ENCODE measurements at places on chromosomes 16 and 17. TPM values are rescaled to one million over a fixed set of nuclear protein-coding genes. Genes with fewer than 3 reads are reported as not detected.

GNGT2 gene
- total RNA-seq: not detected

GPRC5C gene
- total RNA-seq: 6.4 TPM

DPEP2NB gene
- total RNA-seq: not detected

CCL5 gene
- total RNA-seq: 0.56 TPM

CLEC18A gene
- total RNA-seq: 0.27 TPM

ZFHX3 gene
- total RNA-seq: 0.11 TPM

PHF23 gene
- total RNA-seq: 33.7 TPM

KRTAP2-3 gene
- not detected for total RNA-seq

OTOP3 gene
- total RNA-seq: not detected

PRRT2 gene
- total RNA-seq: 1.2 TPM

NXPH3 gene
- 0.13 TPM for total RNA-seq

NHERF2 gene
- total RNA-seq: 44.1 TPM

CHST4 gene
- total RNA-seq: 0.07 TPM

PHKG2 gene
- 39.7 TPM for total RNA-seq

DNA sequence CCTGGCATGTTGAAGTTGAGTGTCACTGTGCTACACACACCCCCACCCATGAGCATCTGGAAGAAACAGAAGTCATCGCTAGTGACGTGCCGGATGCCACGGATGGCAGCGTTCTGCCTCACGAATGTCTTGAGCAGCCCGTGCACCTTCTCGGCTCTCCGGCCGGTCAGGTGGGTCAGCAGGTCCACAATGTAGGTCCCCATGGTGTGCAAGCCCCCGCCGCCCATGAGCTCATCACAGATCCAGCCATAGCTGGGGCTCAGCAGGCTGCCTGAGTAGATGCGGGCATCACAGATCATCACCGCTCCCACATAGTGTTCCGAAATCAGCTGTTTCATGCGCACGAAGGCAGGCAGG is 8.9 kb downstream of the C16orf86 start:
- H3K27me3 ChIP-seq: no peaks in the 10 kb centered on the region
- DNase-seq: no peak
- H3K4me1 ChIP-seq: peaks cover 5% of the 10 kb centered on the region
- no peak overlapping the region for H3K4me3 ChIP-seq
- H3K27ac ChIP-seq: no peak overlapping the region

DNA sequence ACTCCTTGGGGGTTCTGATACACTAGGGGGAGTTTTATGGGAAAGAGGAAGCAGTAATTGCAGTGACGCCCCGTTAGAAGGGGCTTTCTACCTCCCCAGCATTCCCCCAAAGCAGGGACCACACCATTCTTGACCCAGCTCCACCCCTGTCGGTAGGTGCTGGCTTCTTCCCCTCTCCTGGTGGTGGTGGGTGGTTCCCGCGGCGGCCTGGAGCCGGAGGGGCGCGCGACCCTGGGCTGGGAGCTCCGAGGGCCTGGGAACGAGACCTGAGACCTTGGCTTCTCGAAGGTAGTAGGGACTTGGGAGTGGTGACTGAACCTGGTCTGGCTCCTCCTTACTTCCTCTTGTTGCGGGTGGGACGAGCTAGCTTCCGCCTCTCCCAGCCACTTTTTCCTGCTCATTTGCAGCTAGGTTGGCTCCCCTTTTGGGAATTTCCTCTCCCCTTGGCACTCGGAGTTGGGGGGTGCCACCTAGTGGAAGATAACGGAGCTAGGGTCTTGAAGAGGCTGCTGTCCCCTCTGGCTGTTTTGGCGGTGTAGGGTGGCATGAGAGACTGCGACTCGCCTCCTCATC is 438 bp downstream of the GRN start:
- peak overlapping the region; percentile 44 for H3K27ac ChIP-seq
- peak; percentile 60 for DNase-seq
- H3K36me3 ChIP-seq: no peaks in the 10 kb centered on the region
- peak overlapping the region; percentile 65 for H3K4me3 ChIP-seq
- H3K27me3 ChIP-seq: no peaks in the 10 kb centered on the region

- no peaks in the 10 kb centered on the region for H3K27me3 ChIP-seq
- DNase-seq: peak; percentile 18
- peak overlapping the region; percentile 77 for H3K27ac ChIP-seq
- H3K4me1 ChIP-seq: peaks cover 27% of the 10 kb centered on the region
- peak overlapping the region; percentile 38 for H3K4me3 ChIP-seq
These were observed 837 bp upstream of the PRDM7 start for GRCh38 chr16:90077757-90078578.

- H3K4me1 ChIP-seq: peaks cover 11% of the 10 kb centered on the region
- no peaks in the 10 kb centered on the region for H3K27me3 ChIP-seq
- H3K36me3 ChIP-seq: peaks cover 33% of the 10 kb centered on the region
- no peak overlapping the region for H3K27ac ChIP-seq
- H3K4me3 ChIP-seq: no peak overlapping the region
- DNase-seq: no peak
These were observed 1.4 kb downstream of the NTHL1 start for GRCh38 chr16:2045965-2046892.

GRCh38 chr16:85838876-85839585 is 39.5 kb downstream of the COX4I1 start:
- DNase-seq: no peak
- H3K27ac ChIP-seq: no peak overlapping the region
- H3K36me3 ChIP-seq: no peaks in the 10 kb centered on the region
- no peak overlapping the region for H3K4me3 ChIP-seq
- H3K4me1 ChIP-seq: no peaks in the 10 kb centered on the region

GRCh38 chr16:17069681-17070080 is 401.1 kb downstream of the XYLT1 start:
- H3K4me1 ChIP-seq: peaks cover 3% of the 10 kb centered on the region
- H3K27ac ChIP-seq: no peak overlapping the region
- no peak for DNase-seq
- no peaks in the 10 kb centered on the region for H3K27me3 ChIP-seq
- no peak overlapping the region for H3K4me3 ChIP-seq

GRCh38 chr17:57559226-57559625 is 185.9 kb downstream of the CCDC182 start:
- H3K36me3 ChIP-seq: peaks cover 2% of the 10 kb centered on the region
- no peak overlapping the region for H3K27ac ChIP-seq
- peaks cover 10% of the 10 kb centered on the region for H3K4me1 ChIP-seq
- DNase-seq: no peak
- no peak overlapping the region for H3K4me3 ChIP-seq

- no peaks in the 10 kb centered on the region for H3K36me3 ChIP-seq
- DNase-seq: no peak
- no peaks in the 10 kb centered on the region for H3K27me3 ChIP-seq
These were observed 289.2 kb downstream of the PHKB start for GRCh38 chr16:47750371-47750770.

- peaks cover 57% of the 10 kb centered on the region for H3K4me1 ChIP-seq
- H3K27me3 ChIP-seq: no peaks in the 10 kb centered on the region
- no peak for DNase-seq
These were observed 132.0 kb downstream of the ANKRD11 start for GRCh38 chr16:89358030-89359005.

GRCh38 chr17:21289902-21290571 is 5.5 kb downstream of the MAP2K3 start:
- no peaks in the 10 kb centered on the region for H3K36me3 ChIP-seq
- no peak for DNase-seq
- H3K4me1 ChIP-seq: peaks cover 73% of the 10 kb centered on the region
- H3K27me3 ChIP-seq: no peaks in the 10 kb centered on the region

DNA sequence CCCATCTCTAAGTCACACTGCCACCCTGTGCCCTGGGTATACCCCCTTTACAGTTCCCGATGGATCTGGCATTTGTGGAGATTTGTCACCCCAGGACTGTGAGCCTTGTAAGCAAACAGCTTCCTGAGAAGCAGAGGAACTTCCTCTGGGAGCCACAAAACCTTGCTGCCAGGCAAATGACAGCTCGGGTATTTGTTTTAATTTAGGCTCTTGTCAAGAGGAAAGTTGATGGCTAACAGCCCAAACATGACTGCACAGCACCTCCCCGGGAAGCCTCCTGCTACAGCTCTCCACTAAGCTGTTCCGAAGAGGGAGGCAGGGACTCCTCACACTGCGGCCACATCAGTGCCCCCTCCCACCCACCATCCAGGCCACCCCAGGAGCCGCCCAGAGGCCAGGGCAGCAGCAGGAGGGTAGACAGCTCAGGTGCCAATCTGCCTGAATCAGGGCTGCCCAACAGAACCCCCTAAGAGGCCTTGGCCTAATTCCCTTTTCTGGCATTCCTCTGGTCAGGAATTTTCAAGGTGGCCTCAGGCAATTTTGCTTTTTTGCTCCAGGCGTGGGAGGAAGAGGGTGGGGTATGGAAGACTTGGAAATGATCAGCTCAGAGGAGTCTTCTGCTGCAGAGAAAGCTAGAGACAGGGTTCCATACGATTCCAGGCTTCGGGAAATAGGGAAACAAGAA is 2.6 kb downstream of the ABR start:
- no peak for DNase-seq
- H3K36me3 ChIP-seq: no peaks in the 10 kb centered on the region
- H3K4me1 ChIP-seq: peaks cover 18% of the 10 kb centered on the region
- no peak overlapping the region for H3K27ac ChIP-seq
- H3K4me3 ChIP-seq: no peak overlapping the region
- H3K27me3 ChIP-seq: peaks cover 44% of the 10 kb centered on the region

DNA sequence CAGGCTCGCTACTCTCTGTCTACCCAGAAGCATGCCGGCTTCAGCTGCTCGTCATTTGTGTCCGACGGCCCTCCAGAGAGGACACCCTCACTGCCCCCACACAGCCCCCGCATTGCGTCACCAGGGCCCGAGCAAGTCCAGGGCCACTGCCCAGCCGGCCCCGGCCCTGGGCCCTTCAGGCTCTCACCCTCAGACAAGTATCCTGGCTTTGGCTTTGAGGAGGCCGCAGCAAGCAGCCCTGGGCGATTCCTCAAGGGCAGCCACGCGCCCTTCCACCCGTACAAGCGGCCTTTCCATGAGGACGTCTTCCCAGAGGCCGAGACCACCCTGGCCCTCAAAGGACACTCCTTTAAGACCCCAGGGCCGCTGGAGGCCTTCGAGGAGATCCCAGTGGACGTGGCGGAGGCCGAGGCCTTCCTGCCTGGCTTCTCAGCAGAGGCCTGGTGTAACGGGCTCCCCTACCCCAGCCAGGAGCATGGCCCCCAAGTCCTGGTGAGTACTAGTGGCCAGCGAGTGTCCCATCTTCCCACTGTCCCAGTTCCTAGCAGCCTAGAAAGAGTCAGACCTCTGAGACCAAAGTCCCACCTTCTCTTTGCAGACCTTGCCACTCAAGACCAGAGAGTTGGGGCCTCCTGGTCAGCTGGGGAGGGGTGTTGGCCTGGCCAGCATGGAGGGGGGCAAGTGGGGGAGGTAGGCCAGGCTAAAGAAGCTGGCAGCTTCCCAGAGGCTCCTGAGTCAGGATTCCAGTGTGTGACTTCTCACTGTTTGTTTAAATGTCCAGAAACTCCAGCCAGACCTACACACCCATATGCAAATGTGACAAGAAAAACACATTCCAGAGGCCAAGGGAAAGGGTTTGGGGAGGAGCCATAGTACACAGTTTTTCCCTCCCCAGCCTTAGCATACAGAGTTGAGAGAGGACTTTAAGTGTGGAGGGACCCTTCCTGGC is 18.6 kb downstream of the FOXN1 start:
- peaks cover 3% of the 10 kb centered on the region for H3K27me3 ChIP-seq
- peaks cover 29% of the 10 kb centered on the region for H3K4me1 ChIP-seq
- no peak overlapping the region for H3K27ac ChIP-seq
- no peaks in the 10 kb centered on the region for H3K36me3 ChIP-seq

- no peak for DNase-seq
- no peaks in the 10 kb centered on the region for H3K27me3 ChIP-seq
- H3K27ac ChIP-seq: no peak overlapping the region
These were observed 61.8 kb upstream of the RBFOX1 start for GRCh38 chr16:7270823-7271222.

DNA sequence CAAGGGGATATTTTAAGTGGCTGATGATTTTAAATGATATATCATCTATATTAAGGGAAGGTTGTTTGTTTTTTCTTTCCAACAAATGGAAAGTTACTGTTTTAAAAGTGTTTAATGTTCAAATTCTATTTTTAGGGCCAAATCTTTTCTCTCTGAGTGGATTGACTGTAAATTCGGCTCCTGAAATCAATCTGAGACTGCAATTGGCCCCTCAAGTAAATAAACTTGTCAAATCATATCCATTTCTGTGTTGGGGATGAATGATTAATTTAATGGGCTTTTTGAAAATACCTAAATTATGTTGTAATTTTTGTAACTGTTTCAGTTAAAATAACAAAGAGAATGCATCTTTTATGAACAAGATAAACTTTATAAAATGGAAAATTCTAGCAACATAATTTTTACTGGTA is 2.6 kb downstream of the HS3ST3A1 start:
- peaks cover 19% of the 10 kb centered on the region for H3K4me1 ChIP-seq
- no peak for DNase-seq
- no peaks in the 10 kb centered on the region for H3K27me3 ChIP-seq
- peaks cover 4% of the 10 kb centered on the region for H3K36me3 ChIP-seq
- H3K4me3 ChIP-seq: peak overlapping the region; percentile 58

DNA sequence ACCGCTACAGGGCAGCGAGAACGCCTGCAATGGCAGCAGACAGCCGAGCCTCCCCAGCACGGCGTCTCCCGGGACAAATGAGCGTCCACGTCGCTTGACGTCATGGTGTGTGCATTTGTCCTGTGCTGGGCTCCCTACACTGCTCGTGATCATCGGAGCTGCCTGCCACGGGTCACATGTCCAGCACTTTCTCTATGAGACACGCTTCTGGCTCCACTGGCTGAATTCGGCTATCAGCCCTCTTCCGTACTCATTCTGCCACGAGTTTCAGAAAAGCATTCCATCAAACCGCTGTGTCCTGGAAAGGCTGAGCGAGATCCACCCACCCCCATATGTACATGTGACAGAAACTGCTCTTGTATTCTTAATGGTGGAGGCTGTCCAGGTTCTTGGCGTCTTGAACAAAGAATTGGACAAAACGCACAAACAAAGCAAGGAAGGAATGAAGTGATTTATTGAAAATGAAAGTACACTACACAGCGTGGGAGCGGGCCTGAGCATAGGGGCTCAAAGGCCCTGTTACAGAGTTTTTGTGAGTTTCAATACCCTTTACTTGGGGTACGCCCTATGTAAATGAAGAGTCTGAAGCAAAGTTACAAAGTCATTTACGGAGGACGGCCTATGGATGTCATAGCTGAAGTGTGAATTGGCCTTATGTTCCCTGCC is 28.5 kb upstream of the SHCBP1 start:
- peaks cover 5% of the 10 kb centered on the region for H3K27me3 ChIP-seq
- no peaks in the 10 kb centered on the region for H3K36me3 ChIP-seq
- H3K4me1 ChIP-seq: peaks cover 4% of the 10 kb centered on the region
- H3K4me3 ChIP-seq: peak overlapping the region; percentile 0

- no peaks in the 10 kb centered on the region for H3K36me3 ChIP-seq
- no peaks in the 10 kb centered on the region for H3K4me1 ChIP-seq
- H3K4me3 ChIP-seq: no peak overlapping the region
These were observed 39.8 kb downstream of the ARL4D start for GRCh38 chr17:43438626-43439025.

GRCh38 chr17:34113089-34113488 is 142.0 kb upstream of the CCL2 start:
- H3K27me3 ChIP-seq: no peaks in the 10 kb centered on the region
- no peak for DNase-seq
- no peak overlapping the region for H3K27ac ChIP-seq
- no peaks in the 10 kb centered on the region for H3K36me3 ChIP-seq
- H3K4me1 ChIP-seq: no peaks in the 10 kb centered on the region

GRCh38 chr16:82488460-82488859 is 138.3 kb upstream of the CDH13 start:
- H3K36me3 ChIP-seq: no peaks in the 10 kb centered on the region
- H3K27ac ChIP-seq: no peak overlapping the region
- H3K4me1 ChIP-seq: no peaks in the 10 kb centered on the region
- no peaks in the 10 kb centered on the region for H3K27me3 ChIP-seq
- H3K4me3 ChIP-seq: no peak overlapping the region
